CD4-positive, alpha-beta memory T cell (primary cell): ENCODE measurements at places on chromosomes 7 and 10. TPM values are rescaled to one million over a fixed set of nuclear protein-coding genes. Genes with fewer than 3 reads are reported as not detected.

Gene SLC13A1
- not detected for polyA plus RNA-seq

Gene CSGALNACT2
- polyA plus RNA-seq: 23.5 TPM

Gene RSU1
- 136 TPM for polyA plus RNA-seq

Gene DKK1
- polyA plus RNA-seq: not detected

Gene HOXA3
- polyA plus RNA-seq: 0.07 TPM

Gene ERVW-1
- polyA plus RNA-seq: not detected

Gene TMEM72
- polyA plus RNA-seq: not detected

GRCh38 chr10:130805635-130806030, 505.9 kb downstream of the TCERG1L start:
- H3K4me1 ChIP-seq: no peaks in the 10 kb centered on the region
- H3K4me3 ChIP-seq: no peak overlapping the region
- H3K36me3 ChIP-seq: no peaks in the 10 kb centered on the region
- no peaks in the 10 kb centered on the region for H3K27me3 ChIP-seq

DNA sequence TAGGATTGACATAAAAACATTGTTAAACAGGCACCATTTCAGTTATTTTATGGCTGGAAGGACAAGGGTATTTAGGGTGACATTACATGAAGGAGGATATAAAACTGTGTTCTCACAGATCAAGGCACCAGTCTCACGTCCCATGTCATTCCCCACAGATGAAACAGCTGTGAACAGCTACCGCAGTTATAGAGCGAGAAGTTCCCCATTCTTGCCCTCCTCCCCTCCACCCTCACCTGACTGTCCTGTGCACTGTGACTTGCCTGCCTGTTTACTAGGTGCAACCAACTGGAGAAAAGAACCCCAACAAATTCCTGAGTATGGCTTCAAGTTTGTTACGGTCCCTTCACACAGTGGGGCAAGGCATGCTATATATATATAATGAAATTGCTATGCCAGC, 141.6 kb downstream of the SND1 start:
- H3K36me3 ChIP-seq: no peaks in the 10 kb centered on the region
- H3K4me1 ChIP-seq: peaks cover 1% of the 10 kb centered on the region
- no peak overlapping the region for H3K27ac ChIP-seq
- no peak for DNase-seq
- H3K27me3 ChIP-seq: no peaks in the 10 kb centered on the region

- H3K4me1 ChIP-seq: no peaks in the 10 kb centered on the region
- no peaks in the 10 kb centered on the region for H3K36me3 ChIP-seq
- H3K4me3 ChIP-seq: no peak overlapping the region
- no peaks in the 10 kb centered on the region for H3K27me3 ChIP-seq
- H3K27ac ChIP-seq: no peak overlapping the region
Measured at GRCh38 chr10:121213437-121213836, 362.3 kb downstream of the WDR11 start.

DNA sequence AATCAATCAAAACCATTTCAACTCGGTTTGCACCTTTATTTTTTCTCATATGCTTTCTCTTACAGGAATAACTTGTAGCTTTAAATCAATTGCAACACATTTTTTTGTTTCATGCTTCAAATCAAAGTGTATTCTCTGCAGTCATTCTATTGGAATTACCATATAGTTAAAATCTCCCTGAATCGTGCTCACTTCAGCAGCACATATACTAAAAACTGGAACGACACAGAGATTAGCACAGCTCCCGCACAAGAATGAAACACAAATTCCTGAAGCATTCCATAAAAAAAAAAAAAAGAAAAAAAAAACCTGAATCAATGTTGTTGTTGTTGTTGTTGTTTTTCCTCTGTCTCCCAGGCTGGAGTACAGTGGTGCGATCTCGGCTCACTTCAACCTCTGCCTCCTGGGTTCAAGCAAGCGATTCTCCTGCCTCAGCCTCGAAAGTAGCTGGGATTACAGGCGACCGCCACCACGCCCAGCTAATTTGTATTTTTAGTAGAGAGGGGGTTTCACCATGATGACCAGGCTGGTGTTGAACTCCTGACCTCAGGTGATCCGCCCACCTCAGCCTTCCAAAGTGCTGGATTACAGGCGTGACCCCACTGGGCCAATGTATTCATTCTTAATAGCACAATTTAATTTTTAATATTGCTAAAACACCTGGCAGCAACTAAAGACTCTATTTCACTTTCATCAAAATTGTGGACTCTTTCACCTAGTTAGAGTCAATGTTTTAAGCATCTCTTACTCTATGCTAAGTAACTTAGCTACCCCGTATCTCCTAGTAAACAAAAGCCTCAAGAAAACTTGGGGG, 26.3 kb downstream of the ANKRD61 start:
- peaks cover 6% of the 10 kb centered on the region for H3K36me3 ChIP-seq
- peaks cover 24% of the 10 kb centered on the region for H3K4me1 ChIP-seq
- H3K27ac ChIP-seq: no peak overlapping the region
- H3K4me3 ChIP-seq: peak overlapping the region; percentile 90
- no peak for DNase-seq
- no peaks in the 10 kb centered on the region for H3K27me3 ChIP-seq

DNA sequence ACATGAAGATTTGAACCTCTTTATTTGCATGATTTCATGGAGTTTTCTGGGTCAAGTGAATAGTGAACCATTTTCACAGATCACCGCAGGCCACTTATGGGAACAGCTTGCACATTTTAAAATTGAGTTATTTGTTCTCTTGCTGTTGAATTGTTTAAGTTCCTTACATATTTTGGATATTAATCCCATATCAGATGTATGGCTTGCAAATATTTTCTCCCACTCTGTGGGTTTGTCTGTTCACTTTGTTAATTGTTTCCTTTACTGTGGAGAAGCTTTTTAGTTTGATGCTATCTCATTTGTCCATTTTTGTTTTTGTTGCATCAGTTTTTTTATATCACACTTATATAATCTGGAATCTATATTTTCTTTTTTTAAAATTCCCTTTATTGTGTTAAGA, 14.1 kb upstream of the ZC3HAV1L start:
- peaks cover 26% of the 10 kb centered on the region for H3K4me1 ChIP-seq
- DNase-seq: no peak
- peaks cover 85% of the 10 kb centered on the region for H3K36me3 ChIP-seq
- H3K27ac ChIP-seq: no peak overlapping the region

GRCh38 chr10:7301006-7301778, 109.6 kb downstream of the SFMBT2 start:
- no peak overlapping the region for H3K4me3 ChIP-seq
- no peaks in the 10 kb centered on the region for H3K36me3 ChIP-seq
- DNase-seq: no peak
- no peaks in the 10 kb centered on the region for H3K27me3 ChIP-seq
- peaks cover 15% of the 10 kb centered on the region for H3K4me1 ChIP-seq

- H3K27ac ChIP-seq: no peak overlapping the region
- H3K27me3 ChIP-seq: no peaks in the 10 kb centered on the region
Measured at GRCh38 chr7:15086862-15087261, 184.3 kb upstream of the DGKB start.

- no peaks in the 10 kb centered on the region for H3K36me3 ChIP-seq
- H3K27me3 ChIP-seq: peaks cover 2% of the 10 kb centered on the region
- H3K4me3 ChIP-seq: no peak overlapping the region
- peaks cover 28% of the 10 kb centered on the region for H3K4me1 ChIP-seq
- DNase-seq: no peak
Measured at GRCh38 chr10:73917566-73918305, 6.8 kb downstream of the PLAU start.

DNA sequence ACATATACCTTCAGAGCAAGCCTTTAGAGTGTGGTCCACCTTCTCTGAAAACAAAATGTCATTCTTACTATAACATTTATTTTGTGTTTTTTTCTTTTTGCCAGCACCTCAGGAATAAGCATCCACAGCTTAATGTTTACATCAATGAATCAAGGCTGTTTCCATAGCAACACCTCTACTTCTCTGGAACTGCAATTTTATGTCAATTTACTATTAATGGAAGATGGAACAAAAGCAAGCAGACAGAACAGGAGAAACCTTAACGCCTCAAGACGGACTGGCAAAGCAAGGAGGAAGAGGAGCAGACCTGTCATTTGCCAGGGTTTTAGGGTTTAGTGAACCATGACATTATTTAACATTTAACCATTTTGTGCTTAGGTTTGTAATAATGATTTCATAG, 63.1 kb downstream of the PRR15 start:
- no peak overlapping the region for H3K4me3 ChIP-seq
- H3K36me3 ChIP-seq: no peaks in the 10 kb centered on the region
- H3K27ac ChIP-seq: no peak overlapping the region
- H3K4me1 ChIP-seq: no peaks in the 10 kb centered on the region
- DNase-seq: no peak
- H3K27me3 ChIP-seq: no peaks in the 10 kb centered on the region

DNA sequence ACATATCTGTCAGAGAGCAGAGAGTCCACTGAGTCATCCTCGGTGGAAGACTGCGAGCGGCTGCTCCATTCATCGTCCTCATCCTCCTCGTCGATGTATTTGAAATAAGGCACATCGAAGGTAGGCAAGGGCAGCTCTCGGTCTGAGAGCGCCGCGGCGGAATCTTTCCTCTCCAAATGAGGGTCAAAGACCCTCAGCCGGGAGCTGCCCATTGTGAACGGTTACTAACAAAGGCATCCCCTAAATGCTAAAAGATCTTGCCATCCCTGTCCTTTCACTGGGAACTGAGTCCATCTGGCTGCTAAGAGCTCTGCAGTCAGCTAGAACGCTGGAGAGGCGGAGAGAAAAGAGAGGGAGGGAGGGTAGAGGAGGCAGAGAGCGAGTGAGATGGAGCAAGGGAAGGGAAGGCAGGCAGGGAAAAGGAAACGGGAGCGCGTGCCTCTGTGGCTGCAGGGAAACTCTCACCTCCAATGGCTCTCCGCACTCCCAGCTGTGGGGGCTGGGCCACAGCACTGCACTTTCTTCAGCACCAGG, 163.4 kb downstream of the RAPGEF5 start:
- no peak overlapping the region for H3K4me3 ChIP-seq
- H3K27me3 ChIP-seq: no peaks in the 10 kb centered on the region
- DNase-seq: no peak
- no peaks in the 10 kb centered on the region for H3K4me1 ChIP-seq
- no peak overlapping the region for H3K27ac ChIP-seq

GRCh38 chr10:681670-682318, 7.7 kb downstream of the DIP2C start:
- no peaks in the 10 kb centered on the region for H3K36me3 ChIP-seq
- no peaks in the 10 kb centered on the region for H3K4me1 ChIP-seq
- H3K27ac ChIP-seq: no peak overlapping the region
- H3K27me3 ChIP-seq: no peaks in the 10 kb centered on the region

DNA sequence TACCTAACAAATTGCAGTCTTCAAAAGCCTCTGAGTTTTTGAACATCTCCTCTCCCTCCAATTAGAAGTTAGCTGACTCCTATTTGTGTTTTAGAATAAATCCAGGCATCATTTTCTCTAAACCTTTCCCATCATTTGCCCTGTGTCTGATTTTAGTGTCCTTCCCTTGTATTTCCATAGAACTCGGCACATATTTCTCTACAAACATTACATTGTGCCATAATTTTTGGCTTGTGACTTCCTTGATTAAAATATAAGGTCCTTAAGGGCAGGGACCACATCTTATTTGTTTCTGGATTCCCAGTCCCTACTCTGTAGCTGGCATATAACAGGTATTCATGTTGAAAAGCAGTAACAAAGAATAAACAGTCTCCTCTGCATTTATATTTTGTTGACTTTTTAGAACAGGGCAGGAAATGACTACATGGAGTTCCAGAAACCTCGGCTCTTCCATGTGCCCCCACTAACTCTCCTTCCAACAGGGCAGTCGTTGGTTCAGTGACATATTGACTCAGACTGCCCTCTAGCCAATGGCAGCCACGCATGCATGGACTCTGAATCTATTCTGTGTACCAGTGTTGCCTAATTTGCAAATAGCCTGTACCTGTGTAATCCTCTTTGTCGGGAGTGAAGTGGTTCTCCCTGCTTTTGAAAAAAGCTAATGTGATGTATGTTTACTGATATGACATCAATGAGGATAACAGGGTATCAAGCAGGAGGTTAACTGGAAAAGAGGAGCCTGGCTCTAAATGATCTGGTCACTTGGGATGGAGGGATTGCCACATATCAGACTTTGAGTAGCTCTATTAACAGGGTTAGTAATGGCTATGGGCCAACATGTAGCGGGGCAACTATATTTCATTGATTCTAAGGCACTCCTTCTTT, 19.8 kb upstream of the CPN1 start:
- H3K27me3 ChIP-seq: no peaks in the 10 kb centered on the region
- H3K27ac ChIP-seq: no peak overlapping the region
- H3K4me1 ChIP-seq: no peaks in the 10 kb centered on the region

DNA sequence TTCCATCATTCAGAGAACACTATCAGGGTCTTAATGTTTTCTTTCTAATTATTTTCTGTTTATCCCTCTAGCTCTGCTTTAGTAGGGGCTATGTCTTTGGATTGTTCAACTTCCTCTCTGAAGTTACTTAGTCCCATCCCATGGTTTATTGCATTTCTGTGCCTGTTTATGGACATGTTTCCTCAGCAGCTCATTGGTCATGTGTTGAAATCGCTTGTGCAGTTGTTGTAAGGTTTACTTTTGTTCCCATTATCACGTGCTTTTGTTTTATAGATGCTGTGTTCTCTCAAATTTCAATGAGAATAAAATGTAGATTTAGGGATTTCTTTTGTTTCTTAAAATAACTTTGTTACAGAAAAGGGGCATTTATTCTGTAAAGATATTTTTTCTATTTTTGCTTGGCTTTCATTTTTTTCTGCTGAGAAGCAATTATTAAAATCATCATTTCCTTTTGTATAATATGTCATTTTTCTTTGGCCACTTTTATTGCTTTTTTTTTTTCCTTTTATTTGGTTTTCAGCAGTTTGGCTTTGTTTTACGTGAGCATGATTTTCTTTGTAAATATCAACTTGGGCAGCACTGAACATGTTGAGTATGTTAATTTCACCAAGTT, 110.9 kb downstream of the CCDC7 start:
- H3K36me3 ChIP-seq: no peaks in the 10 kb centered on the region
- no peaks in the 10 kb centered on the region for H3K4me1 ChIP-seq
- no peak overlapping the region for H3K27ac ChIP-seq
- no peaks in the 10 kb centered on the region for H3K27me3 ChIP-seq

DNA sequence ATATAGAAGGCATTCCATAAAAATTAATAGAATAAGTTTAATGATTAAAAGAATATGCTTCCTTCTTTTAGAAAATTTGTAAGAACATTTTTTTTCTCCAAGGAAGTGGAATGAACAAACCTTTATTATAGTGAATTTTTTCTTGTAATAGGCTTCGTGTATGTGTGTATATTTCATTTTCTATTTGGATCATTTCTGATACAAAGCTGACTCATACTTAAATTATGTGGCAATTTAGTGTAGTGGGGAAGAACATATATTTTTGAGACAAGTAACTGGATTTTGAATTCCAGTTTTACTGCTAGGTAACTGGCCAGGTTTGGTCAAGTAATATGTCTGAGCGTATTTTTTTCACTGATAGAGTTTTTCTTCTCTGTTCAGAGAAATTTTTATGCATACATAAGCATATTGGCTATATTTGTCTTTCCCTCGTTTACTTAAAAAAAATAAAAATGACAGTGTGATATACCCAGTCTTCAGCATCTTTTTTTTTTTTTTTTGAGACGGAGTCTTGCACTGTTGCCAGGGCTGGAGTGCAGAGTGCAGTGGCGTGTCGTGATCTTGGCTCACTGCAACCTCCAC, 50.8 kb downstream of the CDK13 start:
- no peaks in the 10 kb centered on the region for H3K4me1 ChIP-seq
- no peak for DNase-seq
- no peak overlapping the region for H3K4me3 ChIP-seq
- H3K36me3 ChIP-seq: peaks cover 10% of the 10 kb centered on the region
- H3K27ac ChIP-seq: no peak overlapping the region

- no peaks in the 10 kb centered on the region for H3K36me3 ChIP-seq
- H3K27ac ChIP-seq: no peak overlapping the region
- no peak for DNase-seq
- no peaks in the 10 kb centered on the region for H3K27me3 ChIP-seq
- no peak overlapping the region for H3K4me3 ChIP-seq
- no peaks in the 10 kb centered on the region for H3K4me1 ChIP-seq
Measured at GRCh38 chr7:3558400-3558799, 257.3 kb downstream of the SDK1 start.
